ENCODE measurements at places on chromosomes 4 and X. TPM values are rescaled to one million over a fixed set of nuclear protein-coding genes. Genes with fewer than 3 reads are reported as not detected.

FAM120C gene
- 29.0 TPM for total RNA-seq

KLB gene
- total RNA-seq, result not detected

FRMD7 gene
- total RNA-seq, result not detected

IL15 gene
- total RNA-seq, result not detected

AKAP17A gene
- total RNA-seq, result 64.9 TPM

STK26 gene
- 28.6 TPM for total RNA-seq

MSANTD1 gene
- total RNA-seq, result 1.0 TPM

SYP gene
- 2.9 TPM for total RNA-seq

SPANXA1 gene
- total RNA-seq, result not detected

LRCH2 gene
- not detected for total RNA-seq

AGTR2 gene
- total RNA-seq, result not detected

ANKRD50 gene
- 0.08 TPM for total RNA-seq

Measured in OCI-LY7 (cell line).